ENCODE measurements at places on chromosomes 2 and 18. TPM values are rescaled to one million over a fixed set of nuclear protein-coding genes. Genes with fewer than 3 reads are reported as not detected.

Gene SCN1A
- 1.6 TPM for total RNA-seq

Gene PKDCC
- 27.3 TPM for total RNA-seq

Gene ZNF385B
- total RNA-seq, result 2.2 TPM

Gene NCKAP5
- total RNA-seq, result 0.55 TPM

- H3K27me3 ChIP-seq, result no peaks in the 10 kb centered on the region
- H3K4me1 ChIP-seq, result peaks cover 11% of the 10 kb centered on the region
Measured at GRCh38 chr2:173124441-173124840, 48.8 kb downstream of the MAP3K20 start.

GRCh38 chr2:46308081-46308480 lies 10.9 kb downstream of the EPAS1 start:
- H3K36me3 ChIP-seq, result peaks cover 10% of the 10 kb centered on the region
- H3K27ac ChIP-seq, result no peak overlapping the region
- peaks cover 48% of the 10 kb centered on the region for H3K4me1 ChIP-seq
- no peak for DNase-seq
- peaks cover 9% of the 10 kb centered on the region for H3K27me3 ChIP-seq
- no peak overlapping the region for H3K4me3 ChIP-seq

GRCh38 chr2:149627111-149627801 lies 39.7 kb upstream of the MMADHC start:
- H3K4me1 ChIP-seq, result no peaks in the 10 kb centered on the region
- H3K36me3 ChIP-seq, result no peaks in the 10 kb centered on the region
- H3K27ac ChIP-seq, result no peak overlapping the region
- H3K4me3 ChIP-seq, result no peak overlapping the region
- no peak for DNase-seq

GRCh38 chr2:58215429-58215828 lies 25.7 kb downstream of the FANCL start:
- H3K36me3 ChIP-seq, result peaks cover 65% of the 10 kb centered on the region
- DNase-seq, result no peak
- peaks cover 9% of the 10 kb centered on the region for H3K4me1 ChIP-seq
- no peak overlapping the region for H3K4me3 ChIP-seq
- H3K27ac ChIP-seq, result no peak overlapping the region

DNA sequence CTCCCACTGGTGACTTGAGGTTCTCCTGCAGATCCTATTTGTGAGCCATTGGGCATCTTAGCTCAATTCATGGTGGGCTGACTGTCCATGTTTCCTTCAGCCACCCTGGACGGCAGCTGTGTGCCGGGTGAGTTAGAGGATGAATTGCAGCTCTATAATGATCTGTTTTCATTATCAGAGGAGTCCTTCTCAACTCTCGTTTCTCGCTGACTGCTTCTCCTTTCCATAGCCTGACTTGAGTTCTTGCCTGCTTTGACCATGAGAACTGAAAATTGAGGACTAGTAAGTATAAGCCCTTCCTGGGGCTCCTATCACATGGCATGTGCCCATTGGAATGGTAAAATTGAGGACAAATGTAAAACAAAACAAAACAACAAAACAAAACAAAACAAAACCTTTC lies 121.8 kb downstream of the CDC42EP3 start:
- no peak overlapping the region for H3K27ac ChIP-seq
- no peak overlapping the region for H3K4me3 ChIP-seq
- H3K36me3 ChIP-seq, result no peaks in the 10 kb centered on the region
- H3K27me3 ChIP-seq, result no peaks in the 10 kb centered on the region
- peaks cover 5% of the 10 kb centered on the region for H3K4me1 ChIP-seq

GRCh38 chr2:107592280-107592624 lies 234.4 kb upstream of the RGPD4 start:
- no peak overlapping the region for H3K27ac ChIP-seq
- DNase-seq, result no peak
- H3K27me3 ChIP-seq, result no peaks in the 10 kb centered on the region
- no peak overlapping the region for H3K4me3 ChIP-seq
- H3K36me3 ChIP-seq, result no peaks in the 10 kb centered on the region
- H3K4me1 ChIP-seq, result peaks cover 6% of the 10 kb centered on the region

GRCh38 chr18:5417342-5417741 lies 121.8 kb upstream of the ZBTB14 start:
- no peak overlapping the region for H3K4me3 ChIP-seq
- no peaks in the 10 kb centered on the region for H3K36me3 ChIP-seq
- H3K27ac ChIP-seq, result no peak overlapping the region
- H3K4me1 ChIP-seq, result peaks cover 28% of the 10 kb centered on the region

DNA sequence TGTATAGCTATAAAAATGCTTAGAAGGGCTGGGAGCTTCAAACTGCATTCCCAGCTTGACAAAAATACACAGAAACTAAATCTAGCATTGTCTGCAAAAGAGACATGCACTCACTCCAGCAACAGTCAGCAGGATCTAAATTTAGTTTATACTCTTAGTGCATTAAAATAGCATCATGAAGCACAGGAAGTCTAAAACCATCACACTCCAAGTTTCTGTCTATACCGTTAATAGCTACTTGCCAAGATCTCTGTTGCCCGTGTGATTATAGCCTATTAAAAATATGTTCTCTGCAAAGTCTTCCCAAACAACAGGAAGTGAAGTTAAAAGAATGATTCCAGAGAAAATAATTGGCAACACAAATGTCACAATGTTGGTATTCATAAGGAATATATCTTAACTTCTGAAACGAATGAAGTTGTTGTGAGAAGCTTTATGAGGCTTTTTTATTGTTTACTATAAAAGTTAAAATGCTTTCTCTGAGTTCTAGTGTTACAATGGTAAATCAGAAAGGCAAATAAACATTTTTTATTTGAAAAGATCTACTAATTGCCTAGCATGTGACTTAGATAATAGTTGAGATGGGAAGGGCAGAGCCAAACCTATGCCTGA lies 184.2 kb downstream of the ZNF385B start:
- no peaks in the 10 kb centered on the region for H3K36me3 ChIP-seq
- no peaks in the 10 kb centered on the region for H3K4me1 ChIP-seq
- no peak overlapping the region for H3K27ac ChIP-seq
- no peak overlapping the region for H3K4me3 ChIP-seq
- no peak for DNase-seq

GRCh38 chr18:44830581-44830980 lies 149.9 kb downstream of the SETBP1 start:
- H3K27me3 ChIP-seq, result no peaks in the 10 kb centered on the region
- no peak for DNase-seq
- H3K4me3 ChIP-seq, result no peak overlapping the region

GRCh38 chr2:141137122-141137693 lies 993.6 kb downstream of the LRP1B start:
- no peak overlapping the region for H3K4me3 ChIP-seq
- H3K27me3 ChIP-seq, result no peaks in the 10 kb centered on the region
- H3K4me1 ChIP-seq, result no peaks in the 10 kb centered on the region
- H3K36me3 ChIP-seq, result no peaks in the 10 kb centered on the region
- no peak for DNase-seq
